ENCODE measurements at places on chromosomes 1 and 21.

- no peak for DNase-seq
These were observed 492 bp upstream of the PGM1 start for GRCh38 chr1:63592536-63593302.

DNA sequence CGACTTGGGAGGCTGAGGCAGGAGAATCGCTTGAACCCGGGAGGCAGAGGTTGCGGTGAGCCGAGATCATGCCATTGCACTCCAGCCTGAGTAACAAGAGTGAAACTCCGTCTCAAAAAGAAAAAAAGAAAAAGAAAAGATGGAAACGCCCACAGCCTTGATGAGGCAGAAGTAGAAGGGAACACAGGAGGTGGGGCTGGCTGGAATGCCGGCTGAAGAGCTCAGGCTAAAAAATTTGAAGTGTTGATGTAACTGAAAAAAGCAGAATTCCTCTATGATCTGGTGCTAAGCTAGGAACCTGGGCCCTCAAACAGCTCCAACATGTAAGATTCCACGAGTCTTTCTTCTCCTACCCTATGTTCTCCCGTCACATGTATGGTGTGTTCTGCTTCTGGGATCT, 53.6 kb downstream of the SLC66A1 start:
- no peak for DNase-seq

GRCh38 chr1:8378178-8378577, 60.3 kb downstream of the SLC45A1 start:
- no peak for DNase-seq

DNA sequence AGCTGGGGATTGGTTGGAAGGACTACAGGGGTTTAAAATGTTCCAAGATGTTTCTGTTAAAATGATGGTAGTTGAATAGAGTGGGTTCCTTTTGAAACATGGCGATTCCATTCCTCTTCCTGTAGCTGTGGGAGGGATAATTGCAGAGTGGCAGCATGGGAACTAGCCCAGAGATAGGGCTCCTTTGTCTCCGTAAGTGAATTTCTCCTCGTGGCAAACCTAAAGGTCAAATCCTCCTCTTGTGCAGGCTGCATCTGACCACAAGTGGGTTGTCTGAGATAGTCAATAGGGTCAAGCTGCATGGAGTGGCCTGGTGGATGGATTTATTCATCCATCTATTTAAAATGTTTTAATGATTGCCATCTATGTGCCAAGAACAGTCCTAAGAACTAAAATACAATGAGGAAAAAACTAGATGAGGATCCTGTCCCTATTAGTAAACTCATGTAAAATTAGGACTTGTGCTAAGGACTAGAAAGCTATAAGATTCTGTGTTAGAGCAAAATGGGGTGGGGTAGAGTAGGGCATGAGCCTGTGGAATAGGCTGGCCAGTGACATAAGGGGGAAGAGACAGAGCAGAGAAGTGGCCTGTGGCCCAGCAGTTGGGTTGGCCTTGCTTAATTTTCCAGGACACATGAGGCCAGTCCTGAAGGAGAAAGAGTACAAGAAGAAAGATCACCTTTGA, 89.1 kb upstream of the IVNS1ABP start:
- no peak for DNase-seq

GRCh38 chr1:3465935-3466321, 11.5 kb downstream of the ARHGEF16 start:
- no peak for DNase-seq

DNA sequence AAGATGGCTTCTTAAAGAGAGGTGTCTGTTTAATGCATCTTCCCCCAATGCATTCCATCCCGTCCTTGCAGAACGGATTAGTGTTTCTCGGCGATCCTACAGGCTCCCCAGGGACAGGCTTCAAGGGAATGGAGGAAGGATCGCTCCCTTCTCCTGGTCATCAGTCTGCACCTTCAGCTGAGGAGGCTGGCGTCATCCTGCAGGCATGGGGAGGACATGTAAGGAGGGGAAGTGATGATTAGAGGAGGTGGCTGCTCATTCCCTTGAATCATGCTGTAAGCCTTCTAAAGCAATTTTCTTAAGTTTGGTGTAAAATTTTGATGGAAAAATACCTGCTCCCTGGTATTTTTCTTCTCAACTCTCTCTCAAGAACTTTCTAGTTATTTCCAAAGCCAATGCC, 603.6 kb downstream of the NPHP4 start:
- no peak for DNase-seq

DNA sequence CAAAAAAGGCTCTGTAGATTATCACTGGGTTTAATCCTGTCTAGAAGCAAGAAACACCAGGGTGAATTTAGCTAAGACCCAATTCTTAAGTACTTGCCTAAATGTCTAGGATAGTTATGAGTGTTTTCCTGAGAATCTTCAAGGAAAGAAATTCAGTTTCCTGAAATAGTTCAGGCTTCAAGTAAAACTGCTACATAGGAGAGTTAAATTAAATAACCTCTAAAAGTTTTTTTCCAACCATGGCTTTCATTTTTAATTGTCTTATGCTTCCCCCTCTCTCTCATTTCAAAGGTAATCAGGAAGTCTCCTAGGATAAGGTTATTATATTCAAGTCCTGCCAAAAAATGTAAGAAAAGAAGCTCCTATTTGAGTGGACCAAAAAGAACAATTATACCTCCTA, 46.7 kb upstream of the FBXO28 start:
- no peak for DNase-seq

- no peak for DNase-seq
These were observed 30.6 kb downstream of the LDLRAP1 start for GRCh38 chr1:25573961-25574360.

- no peak for DNase-seq
These were observed at the start of gene DYNLT5 for GRCh38 chr1:66752000-66752592. DYNLT5 (plus strand) TSS chr1:66752459; CDS start chr1:66754659, 2,200 bp downstream.

- peak; percentile 82 for DNase-seq
These were observed 167.2 kb upstream of the HMCN1 start for GRCh38 chr1:185566995-185567394.

GRCh38 chr1:244628789-244629188, 24.1 kb upstream of the DESI2 start:
- DNase-seq, result no peak

DNA sequence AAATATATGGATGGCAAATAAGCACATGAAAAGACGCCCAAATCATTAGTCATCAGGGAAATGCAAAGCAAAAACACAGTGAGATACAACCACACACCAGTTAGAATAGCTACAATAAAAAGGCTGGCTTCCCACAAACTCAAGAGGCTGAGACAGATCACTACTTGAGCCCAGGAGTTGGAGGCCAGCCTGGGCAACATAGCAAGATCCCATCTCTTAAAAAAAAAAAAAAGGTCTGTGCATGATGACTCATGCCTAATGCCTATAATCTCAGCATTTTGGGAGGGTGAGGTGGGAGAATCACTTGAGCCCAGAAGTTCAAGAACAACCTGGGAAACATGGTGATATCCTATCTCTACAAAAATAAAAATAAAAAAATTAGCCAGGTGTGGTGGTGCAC, 19.8 kb downstream of the LDLRAD1 start:
- no peak for DNase-seq

DNA sequence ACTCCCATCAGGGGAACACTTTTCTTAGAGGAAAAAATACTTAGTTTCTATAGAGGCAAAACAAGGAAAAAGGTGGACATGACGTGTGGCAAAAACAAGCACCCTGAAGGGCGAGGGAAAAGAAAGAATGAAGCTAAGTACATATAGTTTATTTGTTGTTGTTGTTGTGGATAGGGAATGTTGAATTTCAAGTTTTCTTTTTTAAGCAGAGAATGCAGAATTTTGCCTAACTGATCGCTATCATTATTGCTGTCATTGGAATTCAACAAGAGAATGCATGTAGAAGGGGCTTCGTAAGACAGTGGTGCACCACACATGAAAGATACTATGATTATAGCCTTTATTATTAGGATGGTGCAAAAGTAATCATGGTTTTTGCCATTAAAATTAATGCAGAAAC, 144.0 kb downstream of the LMO4 start:
- no peak for DNase-seq

GRCh38 chr1:244868484-244869363, 4.4 kb upstream of the HNRNPU start:
- DNase-seq, result no peak

DNA sequence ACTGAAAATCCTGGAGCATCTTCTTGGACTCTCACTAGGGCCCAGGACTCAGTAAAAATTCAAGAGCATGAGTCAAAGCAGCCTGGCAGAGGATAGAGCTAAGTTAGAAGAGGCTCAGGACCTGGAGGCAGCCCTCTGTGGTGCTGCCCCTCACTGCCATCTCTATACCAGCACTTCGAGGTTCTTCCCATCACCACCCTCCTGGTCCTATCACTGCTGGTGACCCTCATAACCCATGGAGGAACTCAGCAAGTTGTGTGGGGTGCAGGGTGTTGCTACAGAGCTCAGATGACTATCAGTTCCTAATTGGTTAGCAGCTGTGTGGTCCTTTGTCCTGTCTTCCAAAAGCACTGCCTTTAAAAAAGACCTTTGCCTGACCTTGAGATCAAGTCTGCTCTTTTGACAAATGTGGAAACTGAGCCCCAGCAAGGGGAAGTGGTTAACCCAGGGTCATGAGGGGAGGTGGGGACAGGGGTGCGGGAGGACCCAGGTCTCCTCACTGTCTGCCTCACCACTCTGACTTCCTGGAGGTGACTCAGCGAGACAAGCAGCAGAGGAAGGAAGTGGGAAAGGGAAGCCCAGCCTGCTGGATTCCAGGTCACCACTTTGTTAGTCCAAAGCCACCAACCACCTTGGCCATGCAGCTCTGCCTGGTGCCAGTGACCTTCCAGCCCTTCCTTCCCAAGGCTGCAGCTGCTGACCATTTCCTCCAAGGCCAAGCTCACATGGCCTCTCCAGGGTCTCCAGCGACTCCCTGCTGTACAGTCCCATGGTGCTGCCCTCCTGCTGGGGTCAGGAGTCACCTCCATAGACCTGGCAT, 199.4 kb upstream of the EDN2 start:
- DNase-seq, result peak; percentile 39

- no peak for DNase-seq
These were observed 13.4 kb downstream of the FTCD start for GRCh38 chr21:46141767-46142581.

- DNase-seq, result no peak
These were observed 117.7 kb downstream of the LACTBL1 start for GRCh38 chr1:22854688-22855565.

DNA sequence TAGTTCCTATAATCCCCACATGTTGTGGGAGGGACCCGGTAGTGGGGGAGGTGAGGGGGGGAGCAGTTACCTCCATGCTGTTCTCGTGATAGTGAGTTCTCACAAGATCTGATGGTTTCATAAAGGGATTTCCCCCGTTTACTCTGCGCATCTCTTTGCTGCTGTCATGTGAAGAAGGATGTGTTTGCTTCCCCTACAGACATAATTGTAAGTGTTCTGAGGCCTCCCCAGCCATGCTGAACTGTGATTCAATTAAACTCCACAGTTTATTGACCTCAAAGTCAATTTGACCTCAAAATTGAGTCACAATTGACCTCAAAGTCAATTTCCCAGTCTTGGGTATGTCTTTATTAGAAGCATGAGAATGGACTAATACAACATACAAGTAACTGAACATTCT, 19.7 kb downstream of the DPH5 start:
- peak; percentile 7 for DNase-seq

DNA sequence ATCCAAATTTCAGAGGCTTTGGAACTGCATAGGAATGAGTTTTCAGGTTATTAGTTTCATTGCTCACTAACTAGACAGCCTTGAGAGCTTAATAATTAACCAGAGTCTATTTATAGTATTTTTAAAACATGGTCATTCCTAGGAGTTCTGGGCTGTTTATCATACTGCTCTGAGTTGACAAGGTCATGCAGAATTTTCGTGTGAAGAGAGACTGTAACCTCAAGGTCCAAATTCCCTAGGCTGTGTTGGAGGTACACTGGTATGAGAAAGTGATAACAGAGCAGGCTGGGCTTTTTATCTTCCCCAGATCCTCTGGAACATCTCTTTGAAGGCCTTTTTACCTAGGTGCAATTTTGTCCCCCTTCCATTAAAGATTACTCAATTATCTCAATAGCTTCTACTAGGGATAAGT, 736.3 kb downstream of the LTN1 start:
- DNase-seq, result no peak

GRCh38 chr1:56867491-56867890, 12.9 kb downstream of the C8A start:
- DNase-seq, result no peak

DNA sequence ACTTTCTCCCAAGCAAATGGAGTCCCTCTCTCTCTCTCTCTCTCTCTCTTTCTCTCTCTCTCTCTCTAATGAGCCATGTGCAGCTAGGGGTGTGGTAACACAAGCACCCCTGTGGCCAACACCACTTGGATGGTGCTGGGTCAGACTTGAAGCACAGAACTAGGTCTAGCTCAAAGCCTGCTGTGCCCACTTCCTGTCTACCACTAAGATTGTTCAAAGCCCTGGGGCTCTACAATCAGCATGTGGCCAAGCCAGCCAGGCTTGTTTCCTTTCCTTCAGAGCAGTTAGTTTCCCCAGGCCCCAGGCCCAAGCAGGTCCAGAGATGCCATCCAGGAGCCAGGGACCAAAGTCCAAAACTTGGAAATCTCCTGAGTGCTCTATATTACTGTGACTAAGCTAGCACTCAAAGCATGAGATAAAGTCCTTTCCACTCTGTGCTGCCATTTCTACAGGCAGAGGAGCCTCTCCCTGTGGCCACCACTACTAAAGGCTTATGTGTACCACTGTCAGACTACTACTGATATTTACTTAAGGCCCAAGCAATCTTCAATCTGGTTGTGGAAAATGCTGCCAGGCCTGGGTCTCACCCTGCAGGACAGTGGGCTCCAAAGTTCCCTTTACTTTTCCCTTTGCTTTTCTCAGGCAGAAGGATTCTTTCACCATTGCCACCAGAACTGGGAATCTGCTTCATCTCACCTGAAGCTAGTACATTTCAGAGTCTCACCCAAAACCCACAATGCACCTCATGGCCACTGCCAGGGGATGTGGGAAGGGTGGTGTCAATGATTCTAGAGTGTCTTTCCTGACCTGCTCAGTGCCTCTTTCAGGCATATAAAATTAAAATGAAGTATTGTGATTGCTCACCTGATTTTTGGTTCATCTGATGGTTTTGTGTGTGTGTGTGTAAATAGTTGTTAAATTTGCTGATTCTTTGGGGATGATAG, 999.5 kb downstream of the NCAM2 start:
- no peak for DNase-seq

DNA sequence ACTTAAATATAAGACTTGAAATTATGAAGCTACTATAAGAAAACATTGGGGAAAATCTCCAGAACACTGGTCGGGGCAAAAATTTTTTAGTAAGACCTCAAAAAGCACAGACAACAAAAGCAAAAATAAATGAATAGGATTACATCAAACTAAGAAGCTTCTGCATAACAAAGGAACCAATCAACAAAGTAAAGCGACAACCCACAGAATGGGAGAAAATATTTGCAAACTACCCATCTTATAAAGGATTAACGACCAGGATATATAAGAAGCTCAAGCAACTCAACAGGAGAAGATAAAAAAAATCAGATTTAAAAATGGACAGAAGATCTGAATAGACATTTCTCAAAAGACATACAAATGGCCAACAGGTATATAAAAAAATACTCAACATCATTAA, 19.1 kb downstream of the UCHL5 start:
- no peak for DNase-seq

Measured in CD4-positive, alpha-beta T cell treated with Interleukin-6 at 100 ng/mL for 8 hours (primary cell).